ENCODE measurements at places on chromosomes 6 and 20.

- peak; percentile 38 for DNase-seq
Observed at GRCh38 chr6:47440719-47441118, 36.9 kb upstream of the CD2AP start.

- no peak for DNase-seq
Observed at GRCh38 chr6:55868771-55869479, 6.5 kb downstream of the BMP5 start.

DNA sequence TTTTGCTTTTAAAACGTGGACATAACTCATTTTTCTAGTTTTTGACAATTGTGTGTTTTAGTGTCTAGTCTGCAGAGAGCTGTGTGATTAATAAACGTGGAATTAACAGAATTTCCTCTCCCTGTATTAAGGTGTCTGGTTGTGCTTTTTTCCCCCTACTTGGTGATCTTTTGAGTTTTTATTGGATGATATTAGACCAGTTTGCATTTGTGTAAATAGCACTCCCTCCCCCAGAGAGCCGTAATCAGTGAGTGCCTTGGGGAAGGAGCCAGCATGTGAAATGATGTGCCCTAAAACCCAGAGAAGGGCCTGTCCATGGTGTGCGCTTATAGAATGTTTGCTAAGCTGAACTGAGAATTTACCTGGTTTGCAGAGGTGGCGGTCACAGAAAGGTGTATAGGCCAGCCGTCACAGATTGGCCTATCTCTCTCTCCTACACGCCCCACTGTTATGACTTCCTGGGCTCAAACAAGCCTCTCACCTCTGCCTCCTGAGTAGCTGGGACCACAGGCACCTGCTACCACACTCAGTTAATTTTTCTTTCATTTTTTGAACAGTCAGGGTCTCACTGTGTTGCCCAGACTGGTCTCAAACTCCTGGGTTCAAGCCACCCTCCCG lies 42.4 kb downstream of the ALDH5A1 start:
- no peak for DNase-seq

DNA sequence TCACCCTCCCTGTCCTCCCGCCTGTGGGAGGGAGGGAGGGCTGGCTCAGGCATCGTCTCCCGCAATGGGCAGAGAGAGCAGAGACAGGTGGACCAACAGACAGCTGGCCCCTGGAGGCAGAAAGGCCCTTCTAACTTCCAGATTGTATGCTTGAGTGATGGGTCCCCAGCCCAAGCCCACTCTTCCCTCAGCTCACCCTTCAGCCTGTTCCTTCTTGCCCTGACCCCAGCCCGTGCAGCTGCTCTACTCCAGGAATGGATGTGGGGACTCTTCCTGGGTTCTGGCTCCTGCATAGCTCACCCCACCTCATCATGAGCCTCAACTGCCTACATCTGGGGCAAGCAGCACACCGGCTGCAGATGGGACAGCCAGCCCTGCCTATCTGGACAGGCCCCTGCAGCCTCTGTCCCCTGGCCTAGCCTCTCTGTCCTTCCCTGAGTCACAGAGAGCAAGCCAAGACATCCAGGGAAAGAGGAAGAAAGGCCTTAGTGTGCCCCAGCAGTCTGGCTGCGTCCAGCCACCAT lies 11.5 kb upstream of the SLC22A7 start:
- DNase-seq, result no peak

- no peak for DNase-seq
Observed at GRCh38 chr6:108254433-108255410, 6.1 kb downstream of the SNX3 start.

GRCh38 chr6:70667256-70667710 lies 400 bp upstream of the SMAP1 start:
- DNase-seq, result no peak

DNA sequence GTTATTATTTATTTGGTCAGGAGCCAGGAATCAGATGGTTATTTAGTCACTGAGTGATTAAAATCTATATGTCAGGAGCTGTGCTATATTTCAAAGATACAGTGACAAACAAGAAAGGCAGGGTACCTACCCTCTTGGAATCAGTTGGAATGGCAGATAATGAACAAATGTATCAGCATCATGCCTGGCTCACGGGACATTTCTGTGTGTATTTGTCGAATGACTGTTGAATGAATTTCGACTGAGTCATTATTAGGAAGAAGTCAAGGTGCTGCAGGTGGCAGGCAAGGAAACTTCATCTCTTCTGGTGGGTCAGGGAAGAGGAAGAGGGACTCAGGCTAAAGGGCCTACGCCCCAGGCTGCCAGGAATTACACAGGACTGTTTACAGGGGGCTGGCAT lies 13.6 kb downstream of the PKIG start:
- DNase-seq, result no peak

GRCh38 chr20:6623989-6624388 lies 143.5 kb upstream of the BMP2 start:
- DNase-seq, result peak; percentile 30

- no peak for DNase-seq
Observed at GRCh38 chr6:116665464-116665863, 3.1 kb downstream of the ZUP1 start.

- no peak for DNase-seq
Observed at GRCh38 chr20:23608251-23608846, 2.6 kb upstream of the CST9 start.

- no peak for DNase-seq
Observed at GRCh38 chr20:38671186-38671585, 53.1 kb upstream of the SLC32A1 start.

DNA sequence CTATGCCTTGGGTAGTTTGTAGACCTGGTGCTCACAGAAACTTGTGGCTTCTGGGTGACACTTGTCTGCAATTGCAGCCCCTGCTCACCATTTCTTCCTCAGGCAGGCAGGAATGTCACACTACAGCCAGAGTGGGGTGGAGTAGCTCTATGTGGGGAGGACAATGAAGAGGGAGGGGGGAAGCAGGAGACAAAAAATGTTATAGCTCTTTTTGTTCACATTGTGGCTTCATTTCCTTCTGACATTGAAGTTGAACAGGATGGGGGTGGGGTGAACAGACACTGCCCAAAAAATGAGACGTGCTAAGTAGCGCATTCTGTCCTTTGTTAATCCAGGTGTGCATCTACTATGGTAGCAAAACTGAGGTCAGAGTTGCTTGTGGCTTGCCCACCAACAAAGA lies at the start of gene THEMIS:
Gene THEMIS (minus strand): TSS at position 124 of the 400 bp plus-strand sequence. CDS start 126 bp downstream, outside the sequence.
- DNase-seq, result no peak

DNA sequence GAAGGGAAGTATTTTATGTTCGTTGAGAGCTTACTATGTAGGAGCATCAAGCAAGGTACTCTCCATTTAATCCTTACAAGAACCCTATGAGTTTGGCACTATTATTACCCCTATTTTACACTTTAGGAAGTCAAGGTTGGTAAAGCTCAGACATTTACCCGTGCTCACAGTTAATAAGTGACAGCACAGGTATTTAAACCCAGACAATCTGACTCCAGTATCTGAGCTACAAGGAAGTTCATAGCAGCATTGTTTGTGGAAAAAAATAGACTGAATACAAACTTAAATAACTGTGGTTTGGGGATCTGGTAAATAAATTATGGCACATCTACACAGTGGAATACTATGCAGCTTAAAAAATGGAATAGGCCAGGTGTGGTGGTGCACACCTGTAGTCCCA lies 21.2 kb upstream of the GMNN start:
- DNase-seq, result no peak

DNA sequence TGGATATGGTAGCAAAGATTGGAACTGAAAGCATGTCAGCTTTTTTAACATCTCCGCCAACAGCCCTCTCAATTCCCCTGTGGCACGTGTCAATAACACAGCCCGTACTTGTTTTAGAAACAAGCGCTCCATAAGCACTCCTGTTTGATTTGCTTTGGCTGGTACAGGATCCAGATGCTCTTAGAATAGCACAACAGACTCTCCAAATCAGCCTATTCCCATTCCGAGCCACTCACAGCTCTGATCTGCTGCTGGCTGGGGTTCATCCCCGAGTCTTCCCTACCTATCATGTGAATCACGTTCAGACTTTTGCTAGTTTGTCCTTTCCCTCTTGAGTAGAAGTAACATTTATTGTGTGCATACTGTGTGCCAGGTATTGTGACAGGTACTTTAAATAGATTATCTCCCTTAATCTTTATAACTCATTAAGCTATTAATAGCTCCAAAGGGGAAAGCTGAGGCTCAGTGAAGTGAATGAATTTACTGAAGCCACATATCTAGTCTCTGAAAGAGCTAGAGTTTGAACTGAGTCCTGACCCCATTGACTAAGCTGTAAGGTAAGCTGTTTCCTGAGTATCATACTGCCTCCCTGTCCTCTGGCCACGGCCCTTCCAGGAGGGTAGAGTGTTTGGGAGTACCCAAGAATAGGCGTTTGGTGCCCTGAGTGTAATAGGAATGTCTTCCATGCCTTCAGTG lies 46.7 kb downstream of the RALY start:
- DNase-seq, result no peak

DNA sequence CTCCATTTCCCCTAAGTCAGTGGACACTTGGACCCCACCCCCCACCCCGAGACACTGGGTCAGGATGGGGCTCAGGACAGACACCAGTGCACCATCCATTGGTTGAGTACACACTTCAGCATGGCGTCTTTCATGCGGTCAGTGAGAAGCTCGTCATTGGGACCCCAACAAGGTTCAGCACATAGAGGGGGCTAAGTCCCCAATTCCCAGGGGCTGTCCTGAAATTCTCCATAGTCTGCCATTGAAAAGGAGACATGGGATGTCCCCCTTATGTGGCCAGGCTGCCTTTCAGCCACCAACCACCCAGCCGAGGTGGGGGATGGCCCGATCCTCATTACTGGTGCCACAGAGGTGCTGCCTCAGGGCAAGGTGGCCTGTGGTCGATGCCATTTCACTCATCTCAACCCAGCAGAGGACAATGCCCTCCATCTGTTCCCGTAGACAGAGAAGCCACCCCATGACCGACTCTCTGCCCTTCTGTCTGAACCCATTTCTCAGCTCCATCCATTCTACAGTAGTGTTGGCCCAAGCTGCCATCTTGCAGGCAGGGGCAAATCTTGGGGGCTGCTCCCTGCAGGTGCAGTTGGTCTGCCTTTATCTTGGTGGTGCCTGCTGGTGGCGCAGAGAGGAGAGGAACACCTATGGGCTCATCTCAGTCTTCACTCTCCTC lies 37.4 kb downstream of the PRR18 start:
- no peak for DNase-seq

DNA sequence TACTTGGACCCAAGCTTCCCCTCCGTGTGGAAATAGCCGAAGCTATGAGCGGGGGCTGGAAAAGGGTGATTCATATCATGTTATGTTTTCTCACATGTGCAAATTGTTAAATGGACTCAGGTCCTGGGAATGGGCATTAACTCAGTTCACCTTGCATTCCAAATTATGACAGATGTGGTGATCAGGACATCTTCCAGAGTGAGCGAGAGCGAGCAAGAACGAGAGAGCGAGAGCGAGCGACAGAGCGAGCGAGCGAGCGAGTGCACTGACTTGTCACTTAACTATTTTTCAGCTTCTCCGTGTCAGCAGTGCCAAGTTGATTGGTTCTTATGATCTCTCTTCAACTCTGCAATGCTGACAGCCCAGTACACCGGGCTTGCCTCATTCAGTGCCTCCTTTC lies 437.4 kb upstream of the NRSN1 start:
- DNase-seq, result no peak

DNA sequence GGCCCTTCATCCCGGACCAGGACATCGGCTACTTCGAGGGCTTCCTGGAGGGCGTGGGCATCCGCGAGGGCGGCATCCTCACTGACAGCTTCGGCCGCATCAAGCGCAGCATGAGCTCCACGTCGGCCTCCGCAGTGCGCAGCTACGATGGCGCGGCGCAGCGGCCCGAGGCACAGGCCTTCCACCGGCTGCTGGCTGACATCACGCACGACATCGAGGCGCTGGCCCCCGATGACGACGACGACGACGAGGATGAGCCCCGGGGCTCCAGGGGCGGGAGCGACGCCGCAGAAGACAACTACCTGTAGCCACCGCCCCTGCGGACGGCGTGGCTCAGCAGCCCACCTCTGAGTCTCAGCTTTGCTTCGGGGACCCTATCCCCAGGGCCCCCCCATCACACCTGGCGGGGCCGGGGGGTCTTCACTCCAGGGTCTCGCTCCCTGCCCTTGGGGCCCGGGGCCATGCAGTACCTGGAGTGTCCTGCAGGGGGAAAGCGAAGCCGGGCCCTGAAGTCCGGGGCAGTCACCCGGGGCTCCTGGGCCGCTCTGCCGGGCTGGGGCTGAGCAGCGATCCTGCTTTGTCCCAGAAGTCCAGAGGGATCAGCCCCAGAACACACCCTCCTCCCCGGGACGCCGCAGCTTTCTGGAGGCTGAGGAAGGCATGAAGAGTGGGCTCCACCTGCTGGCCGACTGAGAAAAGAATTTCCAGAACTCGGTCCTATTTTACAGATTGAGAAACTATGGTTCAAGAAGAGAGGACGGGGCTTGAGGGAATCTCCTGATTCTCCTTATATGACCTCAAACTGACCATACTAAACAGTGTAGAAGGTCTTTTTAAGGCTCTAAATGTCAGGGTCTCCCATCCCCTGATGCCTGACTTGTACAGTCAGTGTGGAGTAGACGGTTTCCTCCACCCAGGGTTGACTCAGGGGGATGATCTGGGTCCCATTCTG lies 20.8 kb upstream of the HCK start:
- no peak for DNase-seq

All from GM19239 (cell line).